Activated T-cell treated with anti-CD3 and anti-CD28 coated beads, Interleukin-2, amount 50 U/mL, for 24 hours (primary cell): ENCODE measurements at places on chromosomes 3 and 15.

DNA sequence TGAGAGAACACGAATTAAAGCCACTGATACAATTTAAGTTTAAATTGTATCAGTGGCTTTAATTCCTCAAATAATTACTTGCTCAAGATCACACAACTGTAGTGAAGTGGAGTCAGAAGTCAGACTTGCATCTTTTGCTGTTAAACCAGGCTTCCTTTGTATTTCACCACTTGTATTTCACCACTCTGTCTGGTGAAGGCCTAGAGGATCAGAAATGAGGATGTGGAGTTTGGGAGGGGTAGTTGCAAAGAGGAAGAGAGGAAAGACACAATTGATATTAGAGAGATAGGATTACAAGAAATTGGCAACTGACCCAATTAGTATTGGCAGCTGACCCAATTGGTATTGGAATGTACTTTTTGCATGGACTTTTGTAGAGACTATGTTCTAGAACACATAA is 288.1 kb upstream of the GPR149 start:
- no peak for DNase-seq

DNA sequence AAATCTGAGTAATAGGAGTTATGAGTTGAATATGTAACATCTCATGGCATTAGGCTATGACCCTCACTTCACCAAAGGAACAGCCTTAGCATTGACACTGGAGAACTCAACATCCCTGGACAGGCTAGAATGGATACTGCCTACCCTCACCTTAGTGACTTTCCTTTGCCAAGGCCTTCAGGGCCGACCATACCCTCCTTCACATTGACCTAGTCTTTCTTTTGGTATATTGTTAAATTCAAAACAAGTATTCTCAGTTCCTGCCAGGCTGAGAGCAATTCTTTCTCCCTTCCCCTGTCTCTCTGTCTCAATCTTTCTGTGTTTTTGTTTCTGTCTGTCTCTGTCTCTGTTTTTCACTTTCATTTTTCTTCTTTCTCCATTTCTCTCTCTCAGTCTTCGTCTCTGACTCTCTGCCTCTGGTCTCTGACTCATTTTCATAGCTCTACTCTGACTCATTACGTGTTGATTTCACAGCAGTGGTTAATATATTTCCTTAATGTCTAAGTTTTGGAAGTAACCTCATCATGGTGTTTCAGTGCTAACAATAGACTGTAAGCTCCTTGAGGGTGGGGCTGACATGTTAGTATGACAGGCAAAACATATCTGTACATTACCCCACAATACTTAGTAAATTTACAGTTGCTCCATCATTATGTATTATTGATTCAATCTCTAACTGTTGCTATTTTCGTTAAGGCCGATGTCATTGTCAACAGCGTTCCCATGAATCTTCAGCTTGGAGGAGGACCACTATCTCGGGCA is 32.5 kb downstream of the PARP15 start:
- DNase-seq: peak; percentile 58

- no peak for DNase-seq
Measured at GRCh38 chr3:12229896-12230295, 59.0 kb upstream of the PPARG start.

DNA sequence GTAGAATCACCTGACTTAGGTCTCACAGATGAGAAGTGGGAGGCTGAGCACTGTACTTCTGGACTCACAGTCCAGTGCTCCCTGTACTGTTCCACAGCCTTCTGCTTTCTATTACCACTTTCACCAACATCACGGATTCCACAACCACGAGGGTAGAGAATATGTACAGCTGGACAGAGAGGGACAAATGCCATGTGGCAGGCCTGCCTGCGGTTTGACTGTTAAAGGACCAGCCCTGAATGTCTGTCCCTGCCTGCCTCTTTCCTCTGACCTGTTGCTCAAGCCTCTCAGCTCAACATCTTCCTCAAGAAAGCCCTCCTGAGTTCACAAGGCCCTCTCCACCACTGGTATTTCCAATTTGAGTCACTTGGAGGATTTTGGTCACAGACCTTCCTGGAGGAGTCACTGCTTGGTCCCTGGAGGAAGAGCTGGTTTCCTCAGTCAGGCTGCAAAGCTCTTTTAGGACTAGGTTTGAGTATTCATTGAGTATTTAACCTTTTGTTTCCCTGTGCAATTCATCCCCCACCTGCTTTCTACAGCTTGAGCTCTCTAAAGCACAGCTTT is 49.1 kb downstream of the RAB11A start:
- DNase-seq: no peak

DNA sequence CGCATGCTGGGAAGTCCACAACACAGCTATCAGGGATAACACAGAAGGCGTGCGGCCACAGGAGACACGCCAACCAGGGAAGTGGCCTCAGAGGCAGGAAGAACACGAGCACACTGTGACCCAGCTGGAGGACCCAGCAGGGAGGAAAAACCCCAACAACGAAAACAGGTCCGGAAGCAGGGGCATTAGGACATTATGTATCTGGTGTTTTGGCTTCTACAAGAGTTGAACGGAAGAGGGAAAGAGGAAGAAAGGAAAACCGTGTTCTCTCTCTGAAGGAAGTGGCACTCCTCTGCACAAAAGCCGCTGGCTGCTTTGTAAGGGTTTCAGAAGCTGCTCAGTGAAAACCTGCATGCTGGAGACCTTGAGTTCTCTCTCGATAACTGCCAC is 61.8 kb downstream of the HACD2 start:
- DNase-seq: no peak

- DNase-seq: no peak
Measured at GRCh38 chr3:20060974-20061685, 20.9 kb downstream of the KAT2B start.

GRCh38 chr3:154976072-154976983 is 103.8 kb upstream of the MME start:
- DNase-seq: no peak

- DNase-seq: no peak
Measured at GRCh38 chr15:101264011-101264410, 12.2 kb upstream of the CHSY1 start.

DNA sequence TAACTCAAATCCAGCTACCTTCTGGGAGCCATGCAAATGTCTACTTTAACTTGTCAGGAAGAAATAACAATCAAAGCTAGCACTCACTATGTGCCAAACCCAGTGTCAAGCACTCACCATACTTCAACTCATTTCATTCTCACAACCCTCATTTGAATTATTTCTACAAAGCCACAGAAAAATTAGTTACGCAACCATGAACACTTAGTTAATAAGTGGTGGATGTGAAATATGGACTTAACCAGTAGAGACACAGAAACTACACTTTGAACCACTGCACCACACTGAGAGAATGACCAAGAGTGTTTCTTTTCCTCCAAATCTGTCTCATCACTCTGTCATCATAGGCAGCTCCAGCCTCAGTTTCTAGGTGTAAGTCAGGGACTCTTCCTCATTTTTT is 91.0 kb upstream of the MBNL1 start:
- no peak for DNase-seq

DNA sequence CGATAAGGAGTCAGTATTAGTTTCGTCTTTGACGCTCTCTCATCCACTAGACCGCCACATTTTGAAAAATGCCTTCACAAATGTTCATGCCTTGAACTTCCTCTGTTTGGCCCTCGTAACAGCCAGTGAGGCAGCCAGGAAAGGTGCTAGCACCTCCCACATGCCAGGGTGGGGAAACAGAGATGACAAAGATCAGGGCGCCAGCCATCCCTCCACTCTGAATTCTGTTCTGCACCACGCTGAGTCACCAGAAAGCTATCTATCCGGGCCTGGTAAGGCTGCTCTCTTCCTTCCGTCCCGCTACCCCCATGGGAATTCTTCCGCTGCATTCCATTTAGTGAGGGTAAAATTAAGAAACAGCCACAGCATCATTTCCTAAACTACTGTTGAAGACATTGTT is 31.3 kb upstream of the BCL2L10 start:
- no peak for DNase-seq

DNA sequence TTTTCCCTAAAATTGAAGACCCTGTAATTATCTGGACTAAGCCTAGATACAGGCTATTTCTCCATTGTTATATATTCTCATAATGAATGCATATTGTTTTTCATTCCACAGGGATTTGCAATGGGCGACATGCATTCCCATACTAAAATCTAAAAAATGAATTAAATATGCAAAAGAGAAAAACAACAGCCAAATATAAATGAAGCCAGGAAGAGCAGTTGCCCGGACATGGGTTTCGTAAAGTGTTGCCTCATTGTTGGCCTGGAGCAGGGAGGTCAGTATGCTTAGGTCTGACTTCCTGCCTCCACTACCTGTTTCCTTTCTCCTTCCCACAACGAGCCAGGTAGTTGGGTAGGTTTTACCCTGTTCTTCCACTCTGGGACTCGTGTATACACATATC is 27.1 kb upstream of the SLCO3A1 start:
- no peak for DNase-seq

GRCh38 chr3:69941037-69941436 is 58.5 kb upstream of the SAMMSON start:
- no peak for DNase-seq

- DNase-seq: no peak
Measured at GRCh38 chr3:41190509-41191284, 8.6 kb upstream of the CTNNB1 start.

DNA sequence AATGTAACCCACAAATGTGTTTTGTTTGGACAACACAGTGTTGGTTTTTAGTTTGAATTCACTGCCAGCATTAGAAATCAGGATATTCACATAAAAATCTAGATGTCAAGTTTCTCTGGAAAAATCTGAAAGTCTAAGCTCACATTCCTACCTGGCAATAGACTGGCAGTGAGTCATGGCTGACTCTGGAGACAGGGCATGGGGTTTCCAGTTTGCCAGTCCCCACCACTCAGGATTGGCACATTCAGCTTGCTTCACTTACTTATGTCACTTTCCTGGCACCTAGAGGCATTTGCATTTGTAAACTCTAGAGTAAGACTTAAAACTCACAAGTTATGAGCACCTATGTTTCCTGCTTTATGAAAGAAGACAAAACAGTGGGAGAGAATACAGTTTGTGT is 19.1 kb upstream of the SEC61A1 start:
- DNase-seq: no peak

- no peak for DNase-seq
Measured at GRCh38 chr3:23948761-23949160, 3.7 kb downstream of the NR1D2 start.

DNA sequence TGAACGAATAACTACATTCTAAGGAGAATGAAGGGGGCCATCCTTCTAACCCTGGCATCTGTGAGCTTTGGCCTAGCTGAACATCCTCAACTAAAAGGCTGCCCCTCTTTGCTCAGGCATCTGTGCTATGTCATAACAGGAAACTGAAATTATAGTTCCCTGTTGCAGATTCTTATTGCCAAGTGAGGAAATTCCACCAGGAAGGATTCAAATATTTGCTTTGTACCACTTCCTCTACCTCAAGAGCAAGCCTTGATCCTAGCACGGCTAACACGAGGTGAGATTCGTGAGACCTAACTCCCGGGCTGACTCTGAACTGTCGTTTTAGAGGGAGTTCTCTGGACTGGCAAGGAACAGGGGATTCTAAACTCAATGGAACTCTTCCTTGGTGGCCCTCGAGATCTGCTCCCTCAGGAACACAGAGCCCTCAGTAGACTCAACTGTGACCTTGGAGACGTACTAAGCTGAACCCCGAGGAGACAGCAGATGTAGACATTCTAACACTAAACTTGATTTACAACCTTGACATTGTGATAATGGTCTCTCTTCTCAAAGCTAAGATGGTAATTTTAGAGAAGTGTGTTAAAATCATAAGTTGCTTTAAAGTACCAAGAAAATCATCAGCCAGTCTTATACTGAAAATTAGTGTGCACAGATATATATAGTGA is 4.2 kb downstream of the SPG21 start:
- no peak for DNase-seq

GRCh38 chr3:156776031-156776430 is 50.1 kb upstream of the LEKR1 start:
- no peak for DNase-seq

DNA sequence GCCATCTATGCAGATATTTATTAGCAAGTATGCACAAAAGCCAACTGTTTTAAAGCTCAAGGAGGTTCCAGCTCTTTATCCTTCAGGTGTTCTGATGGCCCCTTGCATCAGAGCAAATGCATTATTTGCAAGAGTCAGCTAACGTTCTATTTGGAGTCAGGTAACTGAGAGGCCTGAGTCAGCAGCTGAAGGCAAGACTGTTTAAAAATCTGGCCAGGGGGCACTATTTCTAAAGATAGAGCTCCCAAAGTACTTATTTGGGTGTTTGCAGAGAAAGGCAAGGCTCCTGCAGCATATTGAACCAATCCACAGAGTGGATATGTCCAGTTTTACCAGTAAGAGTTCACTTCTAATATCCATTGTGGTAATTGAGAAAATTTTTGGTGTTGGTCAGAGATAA is 146.1 kb downstream of the LRTM1 start:
- DNase-seq: no peak

- no peak for DNase-seq
Measured at GRCh38 chr3:100173961-100174360, 59.7 kb upstream of the FILIP1L start.

- DNase-seq: no peak
Measured at GRCh38 chr3:12352253-12352652, 63.4 kb downstream of the PPARG start.

DNA sequence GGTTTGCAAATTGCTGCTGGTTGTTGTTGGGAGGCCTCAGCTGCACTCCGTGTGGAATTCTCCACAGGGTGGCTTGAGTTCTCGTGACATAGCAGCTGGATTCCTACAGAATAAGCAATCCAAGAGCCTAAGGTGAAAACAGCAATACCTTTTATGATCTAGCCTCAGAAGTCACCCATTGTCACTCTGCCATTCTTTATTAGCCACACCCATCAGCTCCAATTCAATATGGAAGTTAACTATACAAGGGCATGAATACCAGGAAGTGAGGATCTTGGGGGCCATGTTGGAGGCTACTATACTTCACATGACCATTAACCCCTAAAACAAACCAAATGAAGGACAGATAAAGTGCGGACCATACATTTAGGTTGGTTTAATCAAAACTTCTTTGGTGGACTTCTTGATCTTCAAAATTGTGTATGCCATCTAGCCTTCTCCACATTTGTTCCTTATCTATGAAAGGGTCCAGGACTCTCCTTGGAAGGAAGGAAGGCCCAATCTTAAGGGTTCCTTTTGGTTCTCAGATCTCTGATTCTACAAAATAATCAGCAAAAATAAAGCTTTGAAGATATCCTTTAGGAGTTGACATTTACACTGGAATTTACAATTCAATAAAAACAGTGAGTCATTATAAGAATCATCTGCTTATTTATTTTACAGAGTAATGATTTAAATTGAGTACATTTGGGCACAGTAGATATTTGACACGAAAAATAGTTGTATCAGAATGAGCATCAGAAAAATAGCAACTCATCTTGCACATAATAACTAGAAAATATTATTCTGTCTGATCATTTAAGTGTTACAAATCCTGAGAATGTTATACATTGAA is 21.5 kb downstream of the CIAO2A start:
- DNase-seq: no peak

GRCh38 chr3:29186131-29186599 is 94.7 kb upstream of the RBMS3 start:
- no peak for DNase-seq

- DNase-seq: peak; percentile 77
Measured at GRCh38 chr15:76336254-76337058, at the start of gene ISL2. ISL2 (plus strand) TSS chr15:76336773; CDS start chr15:76336884, 111 bp downstream.
